ENCODE measurements at places on chromosomes 3 and 15.

DNA sequence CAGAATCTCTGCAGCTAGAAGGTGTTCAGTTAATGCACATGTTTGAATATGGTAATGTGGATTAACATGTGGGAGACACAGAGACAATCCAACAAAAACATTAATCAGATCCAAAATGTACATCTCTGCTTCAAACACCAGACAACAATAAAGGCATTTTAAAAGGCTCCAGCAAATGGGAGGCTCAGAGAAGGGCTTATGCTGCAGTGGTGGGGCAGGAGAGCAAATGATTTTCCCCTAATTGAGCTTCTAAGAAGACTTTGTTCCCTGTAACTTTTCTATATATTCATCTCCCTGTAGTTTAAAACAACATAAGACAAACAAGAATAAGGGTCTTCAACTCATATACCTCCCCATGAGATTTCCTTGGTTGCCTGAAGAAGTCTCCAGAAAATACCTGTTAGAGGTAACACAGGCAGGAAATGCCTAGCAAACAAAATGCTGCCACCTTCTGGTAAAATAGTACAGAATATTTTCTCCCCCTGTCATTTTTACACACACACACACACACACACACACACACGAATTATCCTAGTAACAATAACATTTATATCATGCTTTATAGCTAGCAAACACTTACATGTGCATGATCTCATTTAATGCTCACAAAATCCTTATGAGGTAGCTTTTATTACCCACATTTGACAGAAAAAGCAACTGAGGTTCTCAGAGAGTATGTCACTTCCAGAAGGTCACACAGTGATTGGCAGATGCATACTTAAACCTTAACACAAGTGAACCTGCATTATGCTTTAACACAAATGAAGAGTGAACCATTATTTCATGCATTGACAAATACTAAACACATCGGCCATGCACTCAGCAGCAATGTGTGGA is 123.4 kb upstream of the MB21D2 start:
- no peak for DNase-seq

- DNase-seq: no peak
Observed at GRCh38 chr3:48708481-48708889, 8.5 kb downstream of the IP6K2 start.

GRCh38 chr3:4971838-4972237 is 7.4 kb upstream of the BHLHE40 start:
- DNase-seq: no peak

- DNase-seq: no peak
Observed at GRCh38 chr3:64625381-64625780, 62.4 kb downstream of the ADAMTS9 start.

- DNase-seq: peak; percentile 89
Observed at GRCh38 chr15:69394556-69395282, 19.4 kb upstream of the KIF23 start.

- DNase-seq: no peak
Observed at GRCh38 chr3:126356373-126357264, 589 bp downstream of the KLF15 start.

DNA sequence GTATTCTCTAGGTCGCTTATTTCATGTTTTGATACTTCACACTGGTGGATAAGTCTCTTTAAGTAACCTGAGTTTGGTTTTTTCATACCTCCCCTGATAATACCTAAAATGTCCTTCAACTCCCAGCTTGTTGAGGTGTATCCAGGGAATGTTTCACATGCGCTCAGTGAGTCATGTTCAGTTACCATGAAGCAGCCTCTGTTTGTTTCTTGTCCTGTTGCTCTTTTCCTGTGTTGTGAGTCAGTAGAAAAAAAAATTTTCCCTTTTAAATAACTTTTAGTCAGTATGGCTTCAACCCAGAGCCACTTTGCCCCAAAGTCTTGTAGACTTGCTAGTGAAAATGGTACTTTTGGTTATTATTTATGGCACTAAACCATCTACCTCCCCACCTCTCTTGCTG is 278.4 kb upstream of the ZPLD1 start:
- no peak for DNase-seq

DNA sequence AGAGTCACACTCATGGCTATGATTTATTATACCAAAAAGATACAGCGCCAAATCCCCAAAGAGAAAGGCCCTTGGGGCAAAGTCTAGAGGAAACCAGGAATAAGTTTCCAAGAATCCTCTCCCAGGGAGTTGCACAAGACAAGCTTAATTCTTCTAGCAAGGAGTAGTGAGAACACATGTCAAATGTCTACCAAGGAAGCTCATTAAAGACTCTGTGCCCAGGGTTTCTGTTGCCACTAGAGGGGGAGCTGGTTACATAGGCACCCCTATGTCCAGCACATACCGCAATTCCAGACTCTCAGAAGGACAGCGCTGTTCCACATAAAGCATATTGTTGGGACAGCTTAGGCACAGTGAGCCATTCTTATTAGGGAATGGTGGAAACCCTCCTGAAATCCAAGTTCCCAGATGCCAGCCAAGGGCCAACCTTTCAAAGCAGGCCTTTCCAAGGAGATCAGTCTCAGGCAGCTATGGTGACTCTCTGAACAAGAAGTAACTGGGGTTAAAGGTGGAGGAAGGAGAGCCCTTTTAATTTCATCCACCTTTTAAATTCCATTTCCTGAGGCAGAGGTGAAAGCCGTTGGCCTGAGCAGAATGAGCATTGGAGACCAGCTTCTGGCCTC is 194.2 kb downstream of the UACA start:
- DNase-seq: no peak

DNA sequence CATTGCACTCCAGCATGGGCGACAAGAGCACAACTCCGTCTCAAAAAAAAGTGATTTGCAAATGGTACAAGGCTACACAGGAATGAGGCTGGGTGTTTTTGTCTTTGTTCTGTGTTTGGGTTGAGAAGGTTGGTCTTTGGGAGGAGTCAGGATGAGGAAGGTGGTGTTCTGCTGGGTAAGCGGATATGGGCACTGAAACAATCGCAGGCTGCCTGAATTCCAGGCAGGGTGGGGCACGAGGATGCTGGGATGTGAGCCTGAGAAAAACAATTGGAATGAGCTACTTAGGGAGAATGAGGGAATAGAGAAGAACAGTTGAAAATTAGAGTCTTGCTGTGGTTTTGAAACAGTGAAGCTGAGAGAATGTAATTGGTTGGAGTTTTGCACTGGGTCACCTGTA is 51.6 kb downstream of the ZBTB38 start:
- no peak for DNase-seq

GRCh38 chr3:11463591-11463990 is 180.1 kb downstream of the VGLL4 start:
- no peak for DNase-seq

DNA sequence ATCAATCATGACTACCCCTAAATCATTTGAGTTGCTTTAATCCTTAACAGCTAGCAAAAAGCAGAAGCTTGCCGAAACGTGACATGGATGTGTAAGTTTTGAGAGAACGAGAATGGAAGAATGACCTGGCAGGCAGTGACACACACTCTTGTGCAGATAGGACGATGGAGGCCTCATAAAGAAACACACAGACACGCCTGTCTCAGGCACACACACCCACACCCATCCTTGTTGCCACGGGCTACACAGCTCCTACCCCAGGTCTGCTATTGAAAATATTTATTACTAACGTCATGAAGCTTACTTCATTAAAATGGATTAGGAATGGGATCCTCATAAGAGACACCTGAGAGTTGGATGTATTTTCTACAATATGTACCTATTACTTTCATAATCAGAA is 8.5 kb downstream of the MYO5C start:
- DNase-seq: no peak

GRCh38 chr15:60083318-60083717 is 79.2 kb downstream of the FOXB1 start:
- no peak for DNase-seq

GRCh38 chr3:56990641-56991015 is 69.8 kb upstream of the SPATA12 start:
- DNase-seq: no peak

- no peak for DNase-seq
Observed at GRCh38 chr3:194399874-194400411, 877 bp upstream of the GP5 start.

DNA sequence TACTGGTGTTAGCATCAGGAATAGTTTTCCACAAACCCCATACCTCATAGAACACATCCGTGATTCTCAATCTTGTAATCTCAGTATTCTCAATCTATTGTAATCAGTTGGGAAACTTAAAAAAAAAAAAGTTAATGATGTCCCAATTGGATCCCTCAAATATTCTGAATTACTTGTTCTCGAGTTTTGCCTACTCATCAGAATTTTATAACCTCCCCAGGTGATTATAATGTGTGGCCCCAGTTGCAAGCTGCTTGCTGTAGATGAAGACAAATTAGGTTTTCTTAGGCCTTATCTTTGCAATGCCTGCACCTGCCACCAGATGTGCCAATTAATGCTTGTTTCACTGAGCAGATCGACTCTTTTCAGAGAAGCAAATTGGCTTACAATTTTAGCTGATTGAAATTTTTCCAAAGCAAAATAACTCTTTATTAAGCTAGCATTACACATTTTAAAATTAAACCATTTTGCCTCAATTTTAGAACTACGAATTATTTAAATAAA is 19.0 kb upstream of the DIPK2A start:
- no peak for DNase-seq

GRCh38 chr3:11136116-11136515 is 18.2 kb upstream of the HRH1 start:
- DNase-seq: no peak

Data from stimulated activated CD4-positive, alpha-beta T cell treated with anti-CD3 and anti-CD28 coated beads, Interleukin-4, amount 100 ng/mL, for 4 hours (primary cell).